Uterus (tissue), 4 donors: ENCODE measurements at places on chromosomes 2 and 18.

DNA sequence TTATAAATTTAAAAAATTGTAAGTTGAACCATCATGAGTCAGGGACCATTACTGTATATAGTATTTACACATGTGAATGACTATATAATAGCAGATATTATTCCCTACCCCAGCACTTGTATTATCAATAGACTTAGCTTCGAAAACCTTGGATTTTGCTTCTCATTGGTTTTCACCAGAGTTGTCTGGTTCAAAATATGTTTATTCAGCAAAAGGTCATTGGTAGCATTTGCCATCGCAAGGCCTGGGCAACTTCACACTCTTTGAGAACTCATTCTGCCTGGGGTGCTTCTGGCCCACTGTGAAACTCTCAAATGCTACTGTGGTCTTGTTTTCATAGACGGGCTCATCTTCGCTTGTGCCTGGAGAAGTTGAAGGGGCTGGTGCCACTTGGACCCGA, 20.1 kb downstream of the MXD1 start:
- DNase-seq = no peak

DNA sequence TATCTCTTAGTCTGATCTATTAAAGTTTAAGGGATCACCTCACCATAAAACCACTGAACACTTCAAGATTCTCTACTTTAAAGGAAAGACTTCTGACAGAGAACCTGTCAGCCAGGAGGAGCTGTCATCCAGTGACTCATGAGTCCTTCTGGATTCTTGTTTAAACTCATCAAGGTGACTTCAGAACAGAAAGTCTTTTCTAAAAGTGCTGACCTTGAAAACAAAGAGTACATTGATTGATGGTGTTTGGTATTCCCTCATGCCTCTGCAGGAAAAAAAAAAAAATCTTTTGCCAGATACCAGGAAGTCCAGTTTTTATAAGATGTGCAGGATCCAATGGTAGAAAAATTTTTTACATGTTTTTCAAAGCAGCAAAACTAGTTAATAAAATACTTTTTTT, 12.3 kb downstream of the DSG2 start:
- no peak for DNase-seq

DNA sequence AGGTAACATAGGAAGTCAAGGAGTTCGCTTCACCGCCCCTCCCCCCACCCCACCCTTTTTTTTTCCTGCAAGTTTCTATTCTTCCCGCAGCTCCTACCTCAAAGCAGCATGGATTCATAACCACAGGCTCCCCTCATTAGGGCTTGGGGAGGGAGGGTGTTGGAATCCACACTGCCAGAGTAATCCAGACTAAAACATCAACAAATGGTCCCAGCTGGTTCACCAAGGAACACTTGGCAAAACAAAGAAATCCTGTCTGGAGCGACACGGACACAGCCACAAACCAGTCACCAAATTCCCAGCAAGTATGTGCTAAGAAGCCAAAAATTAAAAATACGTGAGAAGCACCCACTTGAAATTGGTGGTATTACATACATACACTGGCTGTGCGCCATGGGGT, 106.9 kb upstream of the PPP1CB start:
- no peak for DNase-seq

DNA sequence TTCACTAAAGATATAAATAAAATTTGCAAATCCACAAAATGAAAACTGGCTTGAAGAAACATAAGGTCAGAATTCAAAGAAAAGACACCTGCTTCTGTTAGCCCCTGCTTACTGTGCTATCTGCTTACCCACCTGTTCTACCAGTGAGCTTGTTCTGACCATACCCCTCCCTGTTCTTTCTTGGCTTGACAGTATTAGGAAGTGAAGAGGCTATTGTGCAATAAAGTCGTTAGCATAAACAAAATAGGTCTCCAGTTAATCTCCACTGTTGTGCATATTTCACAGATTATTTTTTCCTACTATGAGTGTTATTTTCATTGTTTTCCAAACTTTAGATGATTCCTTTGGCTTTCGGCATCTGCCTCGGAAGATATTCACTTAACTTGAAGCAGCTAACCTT, 322.1 kb downstream of the CCDC85A start:
- no peak for DNase-seq

GRCh38 chr2:125959047-125959446, 696.9 kb upstream of the GYPC start:
- no peak for DNase-seq

- peak; percentile 66 for DNase-seq
Observed at GRCh38 chr2:27723372-27724144, 48.0 kb upstream of the MRPL33 start.

GRCh38 chr2:168336786-168337388, 89.5 kb upstream of the STK39 start:
- DNase-seq = no peak

- DNase-seq = no peak
Observed at GRCh38 chr2:174972924-174973323, 32.3 kb downstream of the CHN1 start.

DNA sequence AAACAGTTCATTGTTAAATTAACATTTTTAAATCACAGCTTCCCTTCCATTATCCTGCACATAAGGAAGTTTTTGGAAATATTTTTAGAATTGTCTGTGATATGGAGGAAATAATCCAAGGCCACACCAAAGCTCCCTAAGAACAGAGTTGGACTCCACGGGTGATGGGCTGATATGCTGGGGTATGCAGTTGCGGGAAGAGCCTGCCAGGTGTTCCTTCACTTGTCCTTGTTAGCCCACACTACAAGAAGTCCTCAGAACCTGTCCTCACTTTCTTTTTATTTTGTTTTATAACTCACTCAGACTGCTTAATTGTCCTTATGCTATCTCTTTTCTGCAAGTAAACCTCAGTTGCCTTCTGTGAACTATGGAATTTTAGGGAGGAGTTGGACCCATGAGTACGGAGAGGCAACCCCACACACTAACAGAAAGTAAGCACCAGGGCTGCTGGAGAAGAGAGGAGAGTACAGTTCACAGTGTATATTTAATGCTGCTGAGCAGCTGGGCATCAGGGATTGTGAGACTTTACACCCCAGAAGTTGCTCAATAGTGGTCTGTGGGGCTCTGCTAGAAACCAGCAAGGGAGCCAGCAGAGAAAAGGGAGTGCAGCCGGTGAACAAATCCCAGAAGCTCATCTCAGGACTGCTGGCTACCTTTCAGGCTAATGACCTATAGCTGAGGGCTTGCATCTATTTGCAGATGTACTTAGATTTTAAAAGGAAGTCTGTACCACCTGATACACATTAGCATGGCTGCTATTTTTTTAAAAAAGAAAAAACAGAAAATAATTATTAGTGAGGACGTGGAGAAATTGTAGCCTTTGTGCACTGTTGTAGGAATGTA, 280.1 kb upstream of the STON1 start:
- no peak for DNase-seq

GRCh38 chr2:212727751-212728150, 189.1 kb upstream of the ERBB4 start:
- DNase-seq = no peak

GRCh38 chr2:217182926-217183325, 323.1 kb upstream of the TNP1 start:
- no peak for DNase-seq

- no peak for DNase-seq
Observed at GRCh38 chr2:235744161-235744560, 250.3 kb downstream of the AGAP1 start.

DNA sequence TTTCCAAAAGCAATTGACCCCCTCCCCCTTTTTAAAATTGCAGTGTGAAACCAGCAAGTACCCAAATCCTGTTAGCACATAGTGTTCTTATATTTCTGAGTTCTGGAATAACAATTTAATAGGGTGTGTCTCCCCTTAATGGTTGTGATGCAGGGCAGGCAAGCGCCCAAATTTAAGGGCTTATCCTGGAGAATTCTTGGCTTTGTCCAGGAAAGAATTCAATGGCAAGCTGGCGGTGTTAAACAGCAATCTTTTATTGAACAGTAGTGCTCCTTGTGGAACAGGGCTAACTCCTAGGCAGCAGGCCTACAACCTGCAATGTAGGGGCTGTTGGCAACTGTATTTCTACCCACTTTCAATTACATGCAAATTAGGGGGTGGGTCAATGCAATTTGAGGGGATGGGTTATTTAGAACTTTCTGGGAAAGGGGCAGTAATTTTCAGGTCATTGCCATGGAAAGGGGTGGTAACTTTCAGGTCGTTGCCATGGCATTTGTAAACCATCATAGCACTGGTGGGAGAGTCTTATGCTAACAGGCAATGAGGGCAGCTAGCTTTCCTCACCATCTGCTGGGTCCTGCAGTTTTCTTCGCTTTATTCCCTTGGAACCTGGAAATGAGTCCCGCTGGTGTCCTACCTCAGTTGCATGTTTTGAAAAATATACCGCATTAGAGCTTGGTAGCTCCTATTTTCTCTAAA, 149.0 kb upstream of the KCTD1 start:
- no peak for DNase-seq

DNA sequence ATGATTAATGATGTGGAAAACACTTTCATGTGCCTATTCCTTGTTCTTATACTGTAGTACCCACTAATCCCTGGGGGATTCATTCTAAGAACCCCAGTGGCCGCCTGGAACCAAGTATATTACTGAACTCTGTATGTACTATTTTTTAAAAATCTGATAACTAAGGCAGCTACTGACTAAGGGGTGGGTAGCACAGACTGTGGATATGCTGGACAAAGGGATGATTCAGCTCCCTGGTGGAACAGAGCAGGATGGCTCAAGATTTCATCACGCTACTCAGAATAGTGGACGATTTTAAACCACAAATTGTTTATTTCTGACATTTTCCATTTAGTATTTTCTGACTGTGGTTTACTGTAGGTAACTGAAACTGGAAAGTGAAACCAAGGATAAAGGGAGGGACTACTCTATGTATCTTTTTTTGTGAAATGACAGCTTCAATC, 41.8 kb upstream of the CDC42EP3 start:
- no peak for DNase-seq

GRCh38 chr2:150676747-150677383, 189.4 kb upstream of the RND3 start:
- DNase-seq = no peak

- DNase-seq = no peak
Observed at GRCh38 chr2:238042849-238043584, 17.8 kb upstream of the SCLY start.

GRCh38 chr2:159177957-159178356, 108.5 kb downstream of the WDSUB1 start:
- no peak for DNase-seq

- DNase-seq = no peak
Observed at GRCh38 chr2:19652811-19653210, 249.0 kb downstream of the TTC32 start.

DNA sequence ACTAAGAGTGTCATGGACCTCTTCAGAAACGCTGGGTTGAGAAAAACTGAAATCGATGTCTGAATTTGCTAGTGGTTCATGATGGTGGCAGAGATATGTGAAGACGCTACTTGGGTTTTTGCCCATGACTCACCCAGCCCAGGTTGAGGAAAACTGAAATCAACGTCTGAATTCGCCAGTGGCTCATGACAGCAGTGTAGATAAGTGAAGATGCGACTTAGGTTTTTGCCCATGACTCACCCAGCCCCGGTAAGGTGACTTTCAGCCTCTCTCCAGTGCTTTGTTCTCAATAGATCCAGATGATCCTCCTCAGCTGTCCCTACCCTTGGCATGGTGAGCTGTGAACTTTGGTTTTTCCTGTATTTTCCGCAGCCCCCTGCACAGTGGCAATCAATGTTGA, 105.3 kb upstream of the SIX3 start:
- DNase-seq = no peak
